IPS DF 19.7 (cell line): ENCODE measurements at places on chromosomes 1 and 21.

- no peak for DNase-seq
Observed at GRCh38 chr1:95752515-95753381, 518.7 kb downstream of the RWDD3 start.

GRCh38 chr1:158185770-158186169, 5.1 kb downstream of the CD1D start:
- DNase-seq, result no peak

GRCh38 chr1:110120960-110121561, 8.8 kb downstream of the UBL4B start:
- no peak for DNase-seq

GRCh38 chr21:44713130-44713529, 1.8 kb upstream of the TSPEAR start:
- no peak for DNase-seq

DNA sequence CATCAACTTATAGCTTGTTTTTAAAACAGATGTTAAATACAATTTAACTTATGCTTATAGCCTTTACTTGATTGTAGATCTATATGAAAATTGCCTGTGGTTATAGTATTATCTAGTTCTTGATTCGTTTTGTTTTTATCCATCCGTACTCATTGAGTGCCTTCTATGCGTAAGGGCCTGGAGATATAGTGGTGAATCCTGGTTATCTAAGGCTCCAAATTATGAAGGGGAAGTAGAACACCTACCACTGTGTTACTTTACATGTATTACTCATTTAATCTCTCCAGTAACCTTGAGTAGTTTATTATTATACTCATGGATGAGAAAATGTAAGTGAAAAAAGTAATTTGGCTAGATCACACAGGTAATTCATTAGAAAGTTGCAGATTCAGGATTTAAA, 121.8 kb downstream of the OSBPL9 start:
- DNase-seq, result no peak

GRCh38 chr21:44903050-44903685, 17.5 kb downstream of the ITGB2 start:
- no peak for DNase-seq

DNA sequence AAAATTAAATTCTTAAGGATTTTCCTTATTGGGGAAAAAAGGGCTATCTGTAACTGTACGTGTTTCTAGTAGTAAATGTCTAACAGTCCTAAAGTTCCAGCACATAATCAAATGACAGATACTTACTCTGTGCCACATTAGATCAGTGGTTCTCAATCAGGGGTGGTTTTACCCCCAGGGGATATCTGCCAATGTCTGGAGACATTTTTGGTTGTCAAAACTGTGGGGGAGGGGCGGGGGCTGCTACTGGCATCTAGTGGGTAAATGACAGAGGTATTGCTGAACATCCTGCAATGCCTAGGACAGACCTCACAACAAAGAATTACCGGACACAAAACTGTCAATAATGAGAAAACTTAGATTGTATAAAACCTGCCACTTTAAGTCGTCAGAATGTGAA, 33.4 kb upstream of the PTPRC start:
- DNase-seq, result no peak

- DNase-seq, result no peak
Observed at GRCh38 chr1:97314685-97315084, 593.1 kb downstream of the PTBP2 start.

GRCh38 chr1:110829955-110830553, 42.9 kb upstream of the CD53 start:
- peak; percentile 61 for DNase-seq

DNA sequence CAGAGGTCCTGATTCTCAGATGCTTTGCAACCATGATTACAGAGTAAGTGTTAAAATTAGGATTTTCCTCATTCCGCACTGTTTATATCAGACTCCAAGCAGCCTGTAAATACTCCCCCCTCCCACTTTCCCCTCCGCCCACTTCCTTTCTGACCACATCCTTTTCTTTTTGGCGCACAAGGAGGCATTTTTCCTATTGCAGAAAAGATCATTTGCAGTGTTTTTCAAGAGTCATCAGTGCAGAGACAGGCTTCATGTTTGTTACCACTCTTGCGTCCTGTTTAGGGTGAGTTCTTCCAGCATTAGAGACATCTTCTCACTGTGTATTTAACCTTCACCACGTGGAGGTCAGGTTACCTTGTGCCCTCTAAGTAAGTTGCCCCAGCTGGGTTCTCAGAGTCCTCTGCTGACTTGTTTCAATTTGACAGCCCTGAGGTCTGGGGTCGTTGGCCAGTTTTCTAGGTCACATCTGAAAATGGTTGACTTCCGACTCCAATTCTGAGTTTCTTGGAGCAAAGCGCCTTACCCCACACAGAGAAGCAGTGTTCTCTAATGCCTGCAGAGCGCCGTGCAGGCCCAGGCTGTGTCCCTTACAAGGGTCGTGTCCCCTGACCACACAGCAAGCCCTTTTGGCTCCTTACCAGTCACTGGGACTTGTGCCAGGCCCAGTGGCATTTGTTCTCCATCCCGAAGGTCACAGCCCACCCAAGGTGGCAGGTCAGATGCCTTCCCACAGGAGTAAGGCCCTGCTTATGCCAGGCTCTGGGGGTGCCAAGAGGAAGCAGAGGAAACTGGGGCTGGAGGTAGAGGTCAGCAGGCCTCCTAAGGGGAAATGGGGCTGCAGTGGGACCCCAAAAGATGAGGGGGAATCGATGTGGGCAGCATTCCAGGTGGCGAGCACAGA, 85.6 kb downstream of the FAM78B start:
- no peak for DNase-seq
